CMK (cell line): ENCODE measurements at places on chromosomes 1 and 21.
A peak's percentile ranks its signal among the peaks of the same experiment; 100 is the strongest.

DNA sequence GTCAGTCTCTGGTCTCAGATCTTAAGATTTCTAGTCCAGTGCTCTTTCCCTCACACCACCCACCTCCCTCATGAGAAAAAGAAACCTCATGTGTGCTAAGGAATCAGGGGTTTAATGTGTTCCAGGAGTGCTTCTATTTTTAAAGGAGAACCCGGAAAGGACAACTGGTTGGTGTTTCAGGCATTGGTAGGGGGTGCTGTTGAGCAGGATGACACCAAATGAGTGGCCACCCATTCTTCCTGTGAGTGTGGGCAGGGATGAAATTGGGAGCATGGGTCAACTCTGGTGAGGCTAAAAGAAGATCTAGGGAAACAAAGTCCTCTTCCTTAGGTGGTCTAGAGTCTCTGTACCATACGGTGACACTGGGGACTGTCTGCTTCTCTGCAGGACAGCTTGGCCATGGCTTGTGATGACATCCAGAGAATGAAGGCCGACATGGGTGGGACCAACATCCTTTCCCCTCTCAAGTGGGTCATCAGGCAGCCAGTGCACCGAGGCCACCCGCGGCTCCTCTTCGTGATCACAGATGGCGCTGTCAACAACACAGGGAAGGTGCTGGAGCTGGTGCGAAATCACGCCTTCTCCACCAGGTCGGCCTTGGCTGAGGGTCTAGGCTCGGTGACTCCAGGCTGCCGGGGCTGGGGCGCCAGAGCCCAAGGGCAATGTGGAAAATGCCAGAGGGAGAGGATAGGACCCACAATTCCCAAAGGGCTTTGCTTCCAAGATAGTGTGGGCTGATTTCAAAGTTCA is 39.3 kb downstream of the VWA5B1 start:
- no peak for DNase-seq

- no peak for DNase-seq
Measured at GRCh38 chr1:41615981-41616380, 131.5 kb upstream of the EDN2 start.

DNA sequence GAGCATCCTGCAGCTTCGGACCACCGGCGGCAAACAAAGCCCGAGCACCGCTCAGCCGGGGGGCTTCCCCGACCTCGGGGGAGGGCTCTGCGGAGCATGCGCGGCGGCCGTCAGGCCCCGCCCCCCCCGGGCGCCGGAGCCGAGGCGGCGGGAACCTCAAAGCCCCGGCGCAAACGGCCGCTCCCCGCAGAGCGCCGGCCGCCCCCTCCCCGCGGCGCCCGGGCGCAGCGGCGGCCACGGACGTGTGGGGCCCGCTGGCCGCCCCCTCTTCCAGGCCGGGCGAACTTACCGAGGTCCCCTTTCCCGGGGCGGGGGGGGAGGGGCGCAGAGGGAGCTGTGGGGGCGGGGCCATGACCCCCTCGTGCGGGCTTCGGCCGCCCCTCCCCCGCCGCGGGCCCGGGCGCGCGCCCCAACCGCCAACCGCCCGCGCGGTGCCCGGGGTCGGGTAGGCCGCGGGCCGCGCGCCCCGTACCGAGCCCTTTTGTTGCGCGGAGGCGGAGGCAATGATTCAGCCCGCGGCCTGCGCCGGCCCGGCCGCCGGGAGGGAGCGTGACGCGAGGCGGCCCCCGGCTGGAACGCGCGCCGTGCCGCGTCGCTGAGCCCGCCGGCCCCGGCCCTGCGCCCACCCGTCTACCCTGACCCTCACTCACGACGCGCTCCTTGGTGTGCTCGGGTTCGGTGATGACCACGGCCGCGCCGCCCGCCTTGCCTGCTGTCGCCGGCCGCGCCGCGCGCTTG is 1.7 kb downstream of the RCC2 start:
- no peak for DNase-seq

- DNase-seq = no peak
Measured at GRCh38 chr1:145995964-145996432, 381 bp downstream of the TXNIP start.

GRCh38 chr21:43985690-43986251 is 26.3 kb upstream of the TRAPPC10 start:
- DNase-seq = no peak

DNA sequence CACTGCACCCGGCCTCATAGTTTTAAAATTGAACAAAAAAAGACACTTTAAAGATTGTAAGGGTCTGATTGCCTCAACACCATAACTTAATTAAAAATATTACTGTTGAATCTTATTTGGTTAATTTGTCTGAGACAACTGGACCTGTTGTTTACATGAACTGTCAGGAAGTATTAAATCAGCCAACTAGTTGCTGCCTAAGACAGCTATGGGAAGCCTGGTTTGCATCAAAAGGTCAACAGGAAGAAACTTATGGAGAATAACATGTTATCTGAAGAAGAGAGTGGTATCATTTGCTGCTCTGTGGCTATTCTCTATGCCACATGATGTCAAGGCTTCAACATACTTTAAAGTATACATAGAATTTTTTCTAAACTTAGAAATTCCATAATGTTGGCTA is 853.5 kb upstream of the ADAMTS5 start:
- DNase-seq = no peak

- DNase-seq = no peak
Measured at GRCh38 chr1:88800382-88801051, 90.8 kb downstream of the GTF2B start.

GRCh38 chr1:236206548-236206947 is 64.2 kb downstream of the GPR137B start:
- DNase-seq = no peak

DNA sequence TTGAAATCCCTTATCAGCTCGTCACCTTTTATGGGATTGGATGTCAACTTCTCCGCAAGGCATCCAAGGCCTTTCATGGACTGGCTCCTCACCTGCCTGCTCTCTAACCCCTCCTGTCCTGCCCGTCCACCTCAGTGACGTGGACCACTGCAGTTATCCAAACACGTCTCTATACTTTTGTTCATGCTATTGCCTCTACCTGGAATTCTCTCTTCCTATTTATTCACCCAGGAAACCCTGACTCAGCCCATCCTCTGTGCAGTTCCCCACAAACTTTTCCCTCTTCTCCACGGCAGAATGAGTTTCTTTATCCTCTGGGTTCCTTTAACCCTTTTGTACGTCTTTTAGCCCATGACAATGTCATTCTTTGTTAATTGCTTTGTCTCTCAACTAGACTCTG is 5.1 kb upstream of the UTP25 start:
- no peak for DNase-seq

GRCh38 chr21:25589887-25590286 is 17.4 kb downstream of the MRPL39 start:
- no peak for DNase-seq

GRCh38 chr1:211479624-211480023 is 12.3 kb downstream of the RD3 start:
- DNase-seq = no peak

- no peak for DNase-seq
Measured at GRCh38 chr1:53893999-53894636, at the start of gene DIO1. Gene DIO1 (plus strand): TSS chr1:53894187. CDS start chr1:53894211, 24 bp downstream.

DNA sequence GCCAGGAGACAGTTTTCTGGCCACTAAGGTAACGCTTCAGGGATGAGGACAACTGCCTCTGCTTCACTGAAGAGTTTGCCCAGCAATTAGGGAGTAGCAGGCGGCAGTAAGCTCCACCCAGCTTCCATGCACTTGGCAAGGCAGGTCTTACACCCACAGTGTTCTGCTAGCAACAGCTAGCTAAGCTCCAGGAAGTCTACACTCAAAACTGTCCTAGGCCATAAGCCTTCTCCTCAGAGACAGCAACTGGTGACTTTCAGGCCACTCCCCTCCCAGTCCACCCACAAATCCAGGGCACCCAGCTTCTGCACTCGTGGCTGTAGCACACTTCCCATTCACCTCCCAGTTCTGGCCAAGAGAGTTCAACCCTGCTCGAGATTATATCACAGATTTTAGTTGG is 47.3 kb downstream of the KMO start:
- DNase-seq = peak; percentile 43

GRCh38 chr1:84735483-84735882 is 45.2 kb upstream of the SSX2IP start:
- no peak for DNase-seq

- no peak for DNase-seq
Measured at GRCh38 chr1:24388331-24388885, 25.2 kb downstream of the STPG1 start.

DNA sequence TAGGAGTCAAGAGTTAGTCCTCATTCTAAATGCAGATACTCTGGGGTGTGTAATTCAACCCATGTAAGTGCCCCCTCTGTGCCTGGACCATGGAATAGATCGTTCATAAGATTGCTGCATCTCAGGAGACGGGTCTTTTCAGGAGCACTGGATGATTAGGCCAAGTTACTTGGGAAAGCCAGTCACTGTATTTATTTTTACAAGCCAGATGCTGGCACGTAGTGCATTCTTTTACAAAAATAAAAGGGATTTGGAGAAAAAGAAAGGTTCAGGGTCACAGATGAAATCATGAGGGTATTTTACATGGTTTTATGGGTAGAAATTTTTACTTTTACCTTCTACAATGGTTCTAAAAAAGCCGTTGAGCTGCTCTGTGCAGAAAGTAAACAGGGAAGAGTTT is 102.6 kb upstream of the UBE2U start:
- no peak for DNase-seq

DNA sequence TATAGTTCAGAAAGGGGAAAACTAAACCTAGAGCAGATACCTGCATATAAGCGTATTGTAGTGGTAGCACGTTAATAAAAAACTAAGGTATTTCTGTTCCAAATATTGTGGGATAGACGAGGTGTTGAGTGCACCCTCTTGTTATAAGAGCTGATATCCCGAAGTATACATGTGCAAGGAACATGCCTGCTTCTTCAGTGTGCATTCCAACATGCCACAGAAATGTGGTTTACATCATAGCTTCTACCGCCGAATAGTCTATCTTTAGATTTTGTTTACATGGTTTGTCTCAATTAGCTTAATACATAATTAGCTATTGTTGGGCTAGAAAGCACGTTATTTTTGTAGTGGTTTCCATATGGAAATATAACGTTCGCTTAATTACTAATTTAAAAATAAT is 2.2 kb downstream of the CHRM3 start:
- DNase-seq = no peak

- DNase-seq = peak; percentile 92
Measured at GRCh38 chr1:37035796-37036666, 1.7 kb upstream of the GRIK3 start.

- no peak for DNase-seq
Measured at GRCh38 chr1:234699795-234700665, 90.1 kb upstream of the IRF2BP2 start.

- DNase-seq = no peak
Measured at GRCh38 chr1:239536165-239536849, 149.9 kb downstream of the CHRM3 start.

- DNase-seq = no peak
Measured at GRCh38 chr1:112356765-112357164, 39.2 kb upstream of the CTTNBP2NL start.

- no peak for DNase-seq
Measured at GRCh38 chr1:31757204-31757679, 6.9 kb downstream of the ADGRB2 start.

GRCh38 chr1:230861489-230861888 is 6.8 kb downstream of the C1orf198 start:
- no peak for DNase-seq

GRCh38 chr1:203668401-203668800 is 41.8 kb downstream of the ATP2B4 start:
- DNase-seq = no peak

GRCh38 chr21:16117851-16118590 is 388.2 kb downstream of the USP25 start:
- DNase-seq = no peak

DNA sequence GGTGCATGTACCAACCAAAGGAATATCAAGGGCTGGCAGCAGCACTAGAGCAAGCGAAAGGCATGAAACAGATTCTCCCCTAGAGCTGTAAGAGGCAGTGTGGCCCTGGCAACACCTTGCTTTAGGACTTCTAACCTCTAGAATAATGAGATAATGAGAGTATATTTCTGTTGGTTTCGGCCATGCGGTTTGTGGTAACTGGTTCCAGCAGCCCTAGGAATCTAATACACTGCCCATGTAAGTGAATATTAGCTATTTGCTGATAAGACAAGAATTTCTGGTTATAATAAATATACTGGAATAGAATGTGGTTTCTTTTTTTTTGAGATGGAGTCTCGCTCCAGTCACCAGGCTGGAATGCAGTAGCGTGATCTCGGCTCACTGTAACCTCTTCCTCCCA is 199.4 kb downstream of the GABPA start:
- DNase-seq = no peak

DNA sequence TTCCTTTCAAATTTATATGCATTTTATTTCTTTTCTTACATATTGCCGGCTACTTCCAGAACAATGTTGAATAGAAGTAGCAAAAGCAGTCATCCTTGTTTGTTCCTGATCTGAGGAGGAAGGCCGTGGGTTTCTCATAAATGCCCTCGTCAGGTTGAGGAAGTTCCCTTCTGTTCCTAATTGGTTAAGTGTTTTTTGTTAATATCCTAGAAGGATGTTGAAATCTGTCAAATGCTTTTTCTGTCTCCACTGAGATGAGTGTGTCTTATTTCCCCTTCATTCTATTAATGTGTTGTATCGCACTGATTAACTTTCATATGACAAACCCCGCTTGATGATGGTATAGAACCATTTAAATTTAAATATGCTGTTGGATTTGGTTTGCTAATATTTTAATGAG is 15.4 kb downstream of the TTLL10 start:
- no peak for DNase-seq

DNA sequence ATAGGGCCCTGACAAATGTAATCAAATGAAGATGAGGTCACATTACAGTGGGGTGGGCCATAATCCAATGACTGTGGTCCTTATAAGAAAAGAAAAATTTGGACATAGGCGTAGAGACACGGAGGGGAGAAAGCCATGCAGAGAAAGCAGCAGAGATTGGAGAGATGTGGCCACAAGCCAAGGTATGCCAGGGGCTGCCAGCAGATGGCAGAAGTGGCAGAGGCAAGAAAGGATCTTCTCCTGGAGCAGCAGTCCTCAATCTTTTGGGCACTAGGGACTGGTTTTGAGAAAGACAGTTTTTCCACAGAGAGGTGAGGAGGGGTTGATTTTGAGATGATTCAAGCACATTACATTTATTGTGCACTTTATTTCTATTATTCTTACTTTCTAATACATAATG is 355.1 kb downstream of the NPHP4 start:
- no peak for DNase-seq

DNA sequence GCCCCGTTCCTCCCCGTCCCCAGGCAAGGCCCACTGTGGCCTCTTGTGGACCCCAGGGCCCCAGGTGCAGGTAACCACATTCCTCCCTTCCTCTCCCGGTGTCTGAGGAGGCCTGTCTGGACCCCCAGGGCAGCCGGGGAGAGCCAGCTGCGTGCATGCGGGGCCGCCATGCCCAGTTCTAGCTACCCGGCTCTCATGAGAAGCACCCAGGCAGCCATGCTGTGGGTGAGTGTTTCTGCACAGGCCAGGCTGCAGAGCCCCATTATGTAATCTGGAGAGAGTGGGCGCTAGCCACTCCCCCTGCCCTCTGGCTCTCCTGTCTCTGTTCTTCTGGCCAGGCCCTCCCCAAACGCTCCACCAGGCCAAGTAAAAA is 18.4 kb upstream of the PLEKHG5 start:
- no peak for DNase-seq

DNA sequence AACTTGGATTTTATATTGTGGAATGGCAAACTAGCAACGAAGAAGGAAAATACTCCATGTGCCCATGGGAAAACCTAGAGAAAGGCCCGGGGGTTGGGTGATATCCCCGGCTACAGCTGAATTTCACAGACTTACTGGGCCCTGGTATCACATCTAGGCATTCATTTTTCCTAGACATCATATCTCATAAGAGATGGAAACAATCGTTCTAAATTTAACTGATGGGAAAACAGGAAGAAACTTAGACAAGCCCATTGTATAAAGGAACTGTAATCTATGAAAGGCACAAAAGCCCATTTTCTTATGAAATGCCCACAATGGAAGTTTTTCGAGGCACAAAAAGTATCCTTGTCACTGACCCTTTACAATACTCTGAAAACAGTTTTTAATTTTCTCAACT is 407.9 kb upstream of the LYPLAL1 start:
- no peak for DNase-seq
